ENCODE measurements at places on chromosomes 13 and 19. TPM values are rescaled to one million over a fixed set of nuclear protein-coding genes. Genes with fewer than 3 reads are reported as not detected.

Gene ELSPBP1
- total RNA-seq = not detected

GRCh38 chr13:53131361-53131760, 102.7 kb downstream of the OLFM4 start:
- no peak for DNase-seq

- no peak for DNase-seq
Observed at GRCh38 chr19:46925548-46925950, 64.8 kb downstream of the ARHGAP35 start.

Gene SERPINE3
- total RNA-seq = not detected

- DNase-seq = no peak
Observed at GRCh38 chr13:52780611-52781010, 41.0 kb upstream of the CNMD start.

DNA sequence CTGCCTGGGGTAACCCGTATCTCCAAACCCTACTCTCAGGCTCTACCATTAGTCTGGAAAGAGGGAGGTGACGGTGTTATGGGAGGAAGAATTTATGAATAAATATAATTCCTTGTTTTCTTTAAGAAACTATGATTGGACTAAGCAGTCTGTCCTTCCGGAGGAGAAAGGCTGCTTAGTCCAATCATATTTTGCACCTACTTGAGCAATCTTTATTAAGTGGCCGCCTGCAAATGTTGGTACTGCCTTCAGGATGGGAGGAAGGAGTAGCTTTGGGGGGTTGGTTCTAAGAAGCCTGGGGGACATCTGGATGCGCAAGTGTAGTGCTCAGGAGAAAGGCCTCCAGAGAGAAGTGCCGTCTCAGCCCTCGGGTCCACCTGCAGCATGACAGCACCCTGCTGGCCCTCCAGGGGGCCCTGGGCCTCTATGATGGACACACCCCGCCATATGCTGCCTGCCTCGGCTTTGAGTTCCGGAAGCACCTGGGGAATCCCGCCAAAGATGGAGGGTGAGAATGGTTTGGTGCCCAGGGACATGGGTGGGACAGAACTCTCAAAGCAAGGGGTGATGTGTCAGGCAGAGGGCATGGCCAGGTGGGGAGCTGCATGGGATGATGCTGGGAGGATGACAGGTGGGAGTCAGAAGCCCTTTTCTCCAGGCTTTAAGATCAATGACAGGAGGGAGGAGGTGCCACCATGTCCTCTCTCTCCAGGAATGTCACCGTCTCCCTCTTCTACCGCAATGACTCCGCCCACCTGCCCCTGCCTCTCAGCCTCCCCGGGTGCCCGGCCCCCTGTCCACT, 4.1 kb downstream of the ACP4 start:
- DNase-seq = no peak

Gene ATP12A
- total RNA-seq = 0.21 TPM

Gene B3GNT3
- 1.8 TPM for total RNA-seq

DNA sequence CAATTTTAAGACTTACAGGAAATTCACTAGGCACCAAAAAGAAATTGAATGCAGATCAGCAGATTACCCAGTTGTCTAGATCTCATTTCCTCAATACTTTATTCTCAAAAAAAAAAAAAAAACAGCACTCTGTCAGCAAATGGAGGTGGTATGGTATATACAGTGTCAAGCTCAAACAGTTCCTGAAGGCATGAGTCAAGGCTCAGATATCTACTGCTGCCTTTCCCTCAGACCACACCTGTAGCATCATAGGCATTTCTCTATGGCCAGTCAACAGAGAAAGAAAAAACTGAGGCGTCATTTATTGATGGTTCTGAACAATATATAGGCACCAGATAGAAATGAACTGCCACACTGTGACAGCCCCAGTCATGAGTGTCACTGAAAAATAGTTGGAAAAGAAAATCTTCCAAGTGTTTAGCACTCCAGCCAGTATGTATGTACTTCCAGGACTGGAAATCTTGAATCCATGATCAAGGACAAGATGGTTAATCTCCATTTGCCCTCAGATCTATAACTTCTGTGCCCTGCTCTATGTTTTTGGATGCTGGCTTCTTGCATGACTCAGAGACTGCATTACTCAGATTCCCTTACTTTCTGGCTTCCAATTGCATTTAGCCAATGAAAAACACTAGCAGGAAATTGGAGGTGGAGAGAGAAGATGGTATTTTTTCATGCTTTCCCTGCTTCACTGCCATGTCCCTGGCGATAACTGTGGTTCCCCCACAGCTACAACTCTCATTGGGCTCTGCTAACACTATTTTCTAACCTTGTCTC, 8.4 kb upstream of the COG3 start:
- no peak for DNase-seq

All from tongue (tissue), 3 donors.